Mesangial cell (primary cell): ENCODE measurements at places on chromosomes 16 and 17. TPM values are rescaled to one million over a fixed set of nuclear protein-coding genes. Genes with fewer than 3 reads are reported as not detected.

The KLHL10 gene
- total RNA-seq, result not detected in 2 replicates

The MAPK8IP3 gene
- 25.1 and 61.5 TPM in 2 replicates for total RNA-seq

The OTOA gene
- total RNA-seq, result under 0.01 TPM in 1 of 2 replicates, not detected in the other

The TBC1D3H gene
- not detected in 2 replicates for total RNA-seq

The ELOB gene
- 364 and 485 TPM in 2 replicates for total RNA-seq
